Fibroblast of skin of scalp (primary cell): ENCODE measurements at places on chromosomes 7 and 10.

DNA sequence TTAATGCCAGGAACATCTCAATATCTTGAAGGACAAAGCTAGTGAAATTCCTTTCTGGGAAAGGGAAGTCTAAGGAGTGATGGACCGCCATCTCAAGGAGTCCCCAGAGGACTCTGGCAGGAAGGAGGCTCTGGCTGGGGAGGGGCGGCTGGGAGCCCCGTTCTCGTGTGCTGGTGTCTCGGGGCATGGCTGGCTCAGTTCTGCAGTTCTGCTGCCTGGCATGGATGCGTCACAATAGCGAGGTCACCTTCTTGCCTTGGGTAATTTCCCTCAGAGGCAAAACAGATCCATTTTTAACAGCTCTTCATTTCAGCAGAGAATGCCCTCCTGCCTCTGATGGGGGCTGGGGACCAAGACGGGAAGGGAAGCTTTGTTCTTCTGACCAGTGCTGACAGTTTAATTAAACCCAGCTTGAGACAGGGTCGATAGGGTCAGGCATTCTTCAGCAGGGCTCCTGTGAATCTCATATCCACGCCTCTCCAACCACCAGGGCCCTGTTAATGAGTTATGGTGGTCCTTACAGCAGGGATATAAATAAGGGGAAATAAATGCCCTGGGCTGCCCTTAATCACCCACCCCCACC is 35.7 kb downstream of the SLIT1 start:
- no peak for DNase-seq

DNA sequence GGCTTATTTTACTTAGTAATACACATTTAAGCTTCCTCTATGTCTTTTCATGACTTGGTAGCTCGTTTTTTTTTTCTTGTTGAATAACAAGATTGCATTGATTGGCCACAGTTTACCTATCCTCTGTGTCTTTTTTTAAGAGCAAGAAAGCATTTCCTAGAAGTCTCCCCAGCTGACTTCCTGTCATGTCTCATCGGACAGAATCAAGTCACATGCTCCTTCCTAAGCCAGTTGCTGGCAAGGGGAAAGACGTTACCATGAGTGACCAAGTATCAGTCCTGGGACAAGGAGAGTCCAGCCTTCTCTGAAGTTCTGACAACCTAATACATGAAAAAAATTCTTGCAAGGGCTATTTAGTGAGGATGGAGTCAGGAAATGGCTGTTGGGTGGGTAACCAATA is 24.9 kb upstream of the SFRP5 start:
- no peak for DNase-seq

DNA sequence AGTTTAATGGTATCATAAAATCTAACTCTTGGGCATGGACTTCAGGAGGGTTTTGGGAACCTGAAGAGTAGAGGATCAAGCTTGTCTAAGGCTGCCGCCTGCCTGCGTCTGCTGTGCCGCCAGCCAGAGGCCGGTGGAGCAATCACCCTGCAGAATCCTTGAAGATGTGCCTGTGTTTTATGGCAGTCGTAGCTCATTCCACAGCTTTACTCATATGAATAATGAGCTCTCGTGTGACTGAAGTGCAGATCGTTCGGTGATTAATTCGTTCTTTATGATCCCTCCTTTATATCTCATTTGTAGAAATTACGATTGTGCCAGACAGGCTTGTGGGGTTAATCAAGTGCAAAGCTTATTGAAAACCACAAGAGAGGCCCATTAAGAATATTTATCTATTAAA is 100.8 kb downstream of the ACTR3B start:
- DNase-seq, result no peak

GRCh38 chr7:153404781-153405279 is 645.3 kb downstream of the ACTR3B start:
- DNase-seq, result no peak

GRCh38 chr10:6756716-6757115 is 176.6 kb upstream of the PRKCQ start:
- DNase-seq, result no peak

DNA sequence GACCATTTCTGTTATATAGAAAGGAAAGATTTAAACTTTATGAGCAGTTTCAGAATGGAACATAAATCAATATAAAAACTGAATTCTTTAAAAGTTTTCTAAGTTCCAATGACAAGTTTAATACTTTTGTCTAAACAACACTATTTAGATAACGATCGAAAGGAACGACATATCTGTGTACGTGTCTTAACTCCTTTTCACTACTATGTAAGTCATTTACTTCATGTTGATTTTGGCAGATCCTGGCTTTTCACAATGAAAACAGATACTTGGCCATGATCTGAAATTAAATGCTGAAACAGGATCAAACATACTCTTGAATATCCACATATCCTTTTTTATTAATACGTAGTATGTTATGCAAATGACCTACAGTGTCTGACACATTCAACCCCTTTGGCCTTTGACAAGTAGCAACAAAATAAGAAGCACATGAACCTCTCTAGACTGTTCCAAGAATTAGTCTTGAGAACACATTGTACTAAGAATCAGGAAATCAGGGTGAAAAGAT is 41.9 kb downstream of the RNLS start:
- DNase-seq, result no peak

GRCh38 chr7:37916673-37917660 is at the start of gene SFRP4:
SFRP4 (minus strand) TSS chr7:37916817; CDS start chr7:37916537, 280 bp downstream.
- DNase-seq, result peak; percentile 65

DNA sequence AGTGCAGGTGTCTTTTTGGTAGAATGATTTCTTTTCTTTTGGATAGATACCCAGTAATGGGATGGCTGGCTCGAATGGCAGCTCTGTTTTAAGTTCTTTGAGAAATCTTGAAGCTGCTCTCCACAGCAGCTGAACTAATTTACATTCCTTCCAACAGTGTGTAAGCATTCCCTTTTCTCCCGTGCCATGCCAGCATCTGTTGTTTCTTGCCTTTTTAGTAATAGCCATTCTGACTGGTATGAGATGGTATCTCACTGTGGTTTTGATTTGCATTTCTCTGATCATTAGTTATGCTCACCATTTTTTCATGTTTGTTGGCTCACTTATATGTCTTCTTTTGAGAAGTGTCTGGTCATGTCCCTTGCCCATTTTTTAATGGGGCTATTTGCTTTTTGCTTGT is 486.3 kb downstream of the GALNT17 start:
- DNase-seq, result peak; percentile 91

DNA sequence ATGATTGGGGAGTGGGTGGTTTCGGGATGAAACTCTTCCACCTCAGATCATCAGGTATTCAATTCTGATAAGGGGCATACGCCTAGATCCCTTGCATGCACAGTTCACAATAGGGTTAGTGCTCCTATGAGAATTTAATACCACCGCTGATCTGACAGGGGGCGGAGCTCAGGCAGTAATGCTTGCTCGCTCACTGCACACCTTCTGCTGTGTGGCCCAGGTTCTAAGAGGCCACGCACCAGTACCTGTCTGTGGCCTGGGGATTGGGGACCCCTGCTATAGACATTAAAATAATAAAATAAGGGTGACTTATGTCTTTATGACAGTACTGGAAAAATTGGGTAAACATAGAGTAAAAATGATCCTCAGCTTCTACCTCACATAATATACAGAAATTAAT is 66.1 kb downstream of the SAMD9 start:
- no peak for DNase-seq

- DNase-seq, result no peak
Measured at GRCh38 chr10:12103802-12104201, 25.7 kb upstream of the SEC61A2 start.

- DNase-seq, result no peak
Measured at GRCh38 chr7:125876431-125876830, 946.8 kb upstream of the POT1 start.

DNA sequence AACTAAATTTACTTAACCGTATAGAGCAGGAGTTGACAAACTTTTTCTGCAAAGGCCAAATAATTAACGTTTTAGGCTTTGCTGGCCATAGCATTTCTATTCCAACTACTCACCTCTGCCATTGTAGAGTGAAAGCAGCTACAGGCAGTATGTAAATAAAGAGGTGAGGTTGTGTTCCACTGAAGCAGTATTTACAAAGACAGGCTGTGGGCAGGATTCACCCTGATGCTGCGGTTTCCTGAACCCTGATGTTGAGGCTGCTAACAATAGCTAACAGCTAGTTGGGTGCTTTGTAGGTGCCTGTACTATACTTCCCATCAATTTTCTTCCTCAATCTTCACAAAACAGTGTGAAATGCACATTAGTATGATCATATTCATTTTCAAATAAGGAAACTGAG is 47.0 kb upstream of the LAMB1 start:
- DNase-seq, result no peak

GRCh38 chr10:75773231-75773780 is 341.9 kb downstream of the LRMDA start:
- peak; percentile 42 for DNase-seq

DNA sequence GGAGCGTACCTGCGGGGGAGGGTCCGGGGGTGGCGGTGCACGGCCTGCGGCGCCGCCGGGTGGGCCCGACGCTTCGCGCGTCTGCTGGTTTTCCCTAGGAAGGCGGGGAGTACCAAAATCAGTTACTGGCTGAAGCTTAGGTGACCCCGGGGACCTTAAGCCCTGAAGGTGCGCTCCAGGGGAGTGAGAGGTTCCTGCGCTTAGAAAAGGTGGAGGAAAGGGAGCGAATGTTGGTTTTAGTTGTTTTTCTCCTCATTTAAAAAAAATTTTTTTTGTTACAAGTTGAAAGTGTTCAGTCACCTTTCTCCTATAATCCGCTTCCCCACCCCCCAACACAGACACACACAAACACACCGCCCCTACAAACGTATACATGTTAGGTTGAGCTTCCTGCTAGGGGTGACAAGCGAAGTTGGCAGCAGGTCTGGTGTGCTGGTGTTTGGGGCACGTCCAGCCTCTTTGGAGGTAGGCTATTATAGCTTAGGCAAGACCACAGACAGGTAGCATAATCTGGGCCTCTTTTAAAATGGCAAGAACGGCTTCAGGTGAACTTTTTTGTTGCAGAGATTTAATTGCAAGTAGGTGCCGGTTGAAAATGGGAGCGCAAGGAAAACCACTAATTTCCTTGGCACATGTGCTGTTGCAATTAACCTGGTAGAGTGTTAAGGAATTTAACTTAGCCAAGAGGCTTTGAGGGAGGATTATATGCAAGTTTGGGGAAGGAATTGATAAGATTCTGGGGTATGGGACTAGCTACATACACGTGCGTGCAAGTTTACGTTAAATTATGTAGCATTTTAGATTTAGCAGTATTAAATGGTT is 945 bp downstream of the ADD3 start:
- no peak for DNase-seq

- DNase-seq, result no peak
Measured at GRCh38 chr7:123824754-123825067, 20.3 kb upstream of the HYAL4 start.
